Type B pancreatic cell (in vitro differentiated cells): ENCODE measurements at places on chromosomes 7 and 10.

GRCh38 chr7:4147926-4148620, 534.0 kb upstream of the FOXK1 start:
- peaks cover 16% of the 10 kb centered on the region for H3K4me1 ChIP-seq
- H3K27me3 ChIP-seq = peaks cover 4% of the 10 kb centered on the region
- DNase-seq = no peak
- H3K36me3 ChIP-seq = no peaks in the 10 kb centered on the region
- H3K4me3 ChIP-seq = no peak overlapping the region

DNA sequence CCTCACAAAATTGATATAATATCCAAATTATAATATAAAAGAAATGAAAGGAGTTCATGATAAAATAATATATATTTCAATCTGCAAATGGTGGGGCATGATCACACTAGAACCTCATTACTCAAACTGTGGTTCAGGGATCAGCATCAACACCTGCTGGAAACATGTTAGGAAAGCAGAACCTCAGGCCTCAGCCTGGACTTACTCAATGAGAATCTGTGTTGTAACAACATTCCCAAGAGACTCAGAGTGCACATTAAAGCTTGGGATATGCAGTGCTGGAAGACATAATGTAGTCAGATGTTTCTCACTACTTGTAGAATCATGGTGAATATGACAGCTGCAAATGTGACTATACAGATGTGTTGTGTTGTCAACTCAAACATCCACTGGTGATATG, 81.7 kb upstream of the ITPRID1 start:
- H3K36me3 ChIP-seq = no peaks in the 10 kb centered on the region
- H3K4me3 ChIP-seq = no peak overlapping the region
- peaks cover 25% of the 10 kb centered on the region for H3K27me3 ChIP-seq
- H3K27ac ChIP-seq = no peak overlapping the region
- peaks cover 7% of the 10 kb centered on the region for H3K4me1 ChIP-seq

- H3K27me3 ChIP-seq = no peaks in the 10 kb centered on the region
- DNase-seq = no peak
- H3K4me3 ChIP-seq = no peak overlapping the region
- peaks cover 7% of the 10 kb centered on the region for H3K4me1 ChIP-seq
Measured at GRCh38 chr7:27784399-27785053, 44.6 kb downstream of the TAX1BP1 start.

DNA sequence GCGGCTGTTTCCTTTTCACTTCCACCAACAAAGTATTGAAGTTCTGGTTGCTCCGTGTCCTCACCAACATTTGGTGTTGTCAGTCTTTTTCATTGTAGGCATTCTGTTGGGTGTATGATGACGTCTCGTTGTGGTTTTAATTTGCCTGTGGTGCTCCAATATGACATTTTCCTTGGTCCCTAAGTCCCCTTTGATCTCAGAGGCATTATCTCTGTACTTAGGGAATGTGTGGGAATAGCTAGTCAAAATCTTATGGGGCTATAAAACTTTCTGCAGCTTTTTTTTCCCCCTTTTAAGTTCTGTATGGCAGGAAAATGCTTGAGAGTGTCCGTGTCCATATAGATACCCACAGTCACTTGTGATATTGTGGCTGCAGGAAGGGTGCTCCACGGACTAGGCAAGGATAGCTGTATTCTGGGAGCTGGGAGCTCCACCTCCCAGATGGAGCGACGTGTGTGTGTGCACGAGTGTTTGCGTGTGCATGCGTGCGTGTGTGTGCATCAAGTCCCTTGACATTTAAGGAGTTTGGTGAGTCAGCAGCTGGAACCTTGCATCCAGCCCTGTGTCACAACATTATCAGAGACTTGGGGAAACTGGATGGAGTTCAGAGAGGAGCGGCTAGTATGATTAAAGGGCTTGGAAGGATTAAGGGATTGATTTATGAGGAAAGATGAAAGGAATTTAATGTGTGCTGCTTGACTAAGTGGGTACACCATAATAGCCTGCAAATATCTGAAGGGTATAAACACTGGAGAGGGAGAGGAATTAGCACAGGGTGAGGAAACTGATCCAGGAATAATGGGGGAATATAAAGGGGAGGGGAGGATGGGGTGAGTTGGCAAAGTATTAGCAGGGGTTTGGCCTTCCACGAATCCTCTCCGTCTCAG, 66.8 kb downstream of the LRMDA start:
- H3K27ac ChIP-seq = no peak overlapping the region
- H3K36me3 ChIP-seq = peaks cover 3% of the 10 kb centered on the region
- H3K27me3 ChIP-seq = peaks cover 53% of the 10 kb centered on the region
- H3K4me1 ChIP-seq = peaks cover 9% of the 10 kb centered on the region
- no peak overlapping the region for H3K4me3 ChIP-seq
- no peak for DNase-seq

- peak; percentile 48 for DNase-seq
- H3K36me3 ChIP-seq = no peaks in the 10 kb centered on the region
- no peaks in the 10 kb centered on the region for H3K4me1 ChIP-seq
- H3K27me3 ChIP-seq = peaks cover 19% of the 10 kb centered on the region
- no peak overlapping the region for H3K27ac ChIP-seq
Measured at GRCh38 chr10:122647383-122647968, 52.2 kb downstream of the C10orf120 start.

GRCh38 chr7:16431646-16432424, 10.5 kb upstream of the CRPPA start:
- no peak for DNase-seq
- H3K4me1 ChIP-seq = peaks cover 6% of the 10 kb centered on the region
- H3K27me3 ChIP-seq = no peaks in the 10 kb centered on the region
- no peak overlapping the region for H3K27ac ChIP-seq
- H3K36me3 ChIP-seq = no peaks in the 10 kb centered on the region

DNA sequence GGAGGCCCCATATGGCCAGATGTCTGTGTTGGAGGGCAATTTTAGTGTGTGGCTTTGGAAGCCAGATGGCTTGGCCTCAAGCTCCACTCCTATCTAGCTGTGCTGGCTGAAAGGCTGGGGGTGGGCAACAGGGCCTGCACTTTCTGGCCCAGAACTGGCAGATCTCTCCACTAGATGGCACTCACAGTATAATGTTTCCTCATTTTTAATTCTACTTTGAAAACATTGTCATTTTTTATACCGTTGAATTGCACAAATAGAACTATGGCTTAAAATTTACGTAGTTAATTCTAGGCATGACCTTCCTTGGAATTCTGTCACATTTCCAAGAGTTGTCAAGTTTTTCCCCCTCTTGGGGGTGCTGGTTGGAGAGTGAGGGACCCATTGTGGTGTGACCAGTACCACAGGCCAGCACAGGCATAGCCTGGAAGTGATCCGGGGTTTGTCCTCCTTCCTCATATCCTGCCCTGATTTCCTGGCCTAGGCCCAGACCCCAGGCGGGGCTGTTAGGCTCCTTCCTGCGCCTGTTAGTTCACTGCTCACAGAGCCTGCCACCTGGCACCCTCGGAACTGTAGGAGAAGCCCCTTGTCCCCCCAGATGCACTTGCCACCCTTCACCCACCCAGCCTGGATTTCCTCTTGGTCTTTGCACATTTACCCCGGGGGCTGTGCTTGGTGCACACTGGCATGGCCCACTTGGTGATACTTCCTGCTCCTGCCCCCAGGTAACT, 52.8 kb downstream of the ARHGAP22 start:
- H3K27me3 ChIP-seq = peaks cover 3% of the 10 kb centered on the region
- no peak for DNase-seq
- H3K27ac ChIP-seq = no peak overlapping the region
- H3K4me3 ChIP-seq = no peak overlapping the region
- no peaks in the 10 kb centered on the region for H3K36me3 ChIP-seq
- H3K4me1 ChIP-seq = peaks cover 4% of the 10 kb centered on the region

GRCh38 chr10:29326886-29327745, 38.2 kb downstream of the LYZL1 start:
- H3K27ac ChIP-seq = no peak overlapping the region
- no peaks in the 10 kb centered on the region for H3K36me3 ChIP-seq
- peaks cover 35% of the 10 kb centered on the region for H3K4me1 ChIP-seq
- DNase-seq = no peak

- H3K4me1 ChIP-seq = peaks cover 12% of the 10 kb centered on the region
- H3K27ac ChIP-seq = no peak overlapping the region
- H3K36me3 ChIP-seq = peaks cover 2% of the 10 kb centered on the region
- peak; percentile 79 for DNase-seq
- H3K27me3 ChIP-seq = peaks cover 14% of the 10 kb centered on the region
Measured at GRCh38 chr7:1693991-1694524, 24.0 kb downstream of the ELFN1 start.

- H3K36me3 ChIP-seq = no peaks in the 10 kb centered on the region
- no peaks in the 10 kb centered on the region for H3K27me3 ChIP-seq
- H3K4me1 ChIP-seq = peaks cover 12% of the 10 kb centered on the region
- H3K4me3 ChIP-seq = no peak overlapping the region
- DNase-seq = no peak
Measured at GRCh38 chr10:31399171-31399570, 80.2 kb downstream of the ZEB1 start.

- H3K27me3 ChIP-seq = peaks cover 4% of the 10 kb centered on the region
- H3K36me3 ChIP-seq = no peaks in the 10 kb centered on the region
- peaks cover 15% of the 10 kb centered on the region for H3K4me1 ChIP-seq
- no peak overlapping the region for H3K27ac ChIP-seq
- no peak for DNase-seq
- H3K4me3 ChIP-seq = no peak overlapping the region
Measured at GRCh38 chr7:140003913-140004382, 58.8 kb downstream of the PARP12 start.

- no peak overlapping the region for H3K27ac ChIP-seq
- no peaks in the 10 kb centered on the region for H3K27me3 ChIP-seq
- no peaks in the 10 kb centered on the region for H3K36me3 ChIP-seq
- peaks cover 5% of the 10 kb centered on the region for H3K4me1 ChIP-seq
- no peak overlapping the region for H3K4me3 ChIP-seq
Measured at GRCh38 chr7:82393076-82393839, 50.3 kb downstream of the CACNA2D1 start.

DNA sequence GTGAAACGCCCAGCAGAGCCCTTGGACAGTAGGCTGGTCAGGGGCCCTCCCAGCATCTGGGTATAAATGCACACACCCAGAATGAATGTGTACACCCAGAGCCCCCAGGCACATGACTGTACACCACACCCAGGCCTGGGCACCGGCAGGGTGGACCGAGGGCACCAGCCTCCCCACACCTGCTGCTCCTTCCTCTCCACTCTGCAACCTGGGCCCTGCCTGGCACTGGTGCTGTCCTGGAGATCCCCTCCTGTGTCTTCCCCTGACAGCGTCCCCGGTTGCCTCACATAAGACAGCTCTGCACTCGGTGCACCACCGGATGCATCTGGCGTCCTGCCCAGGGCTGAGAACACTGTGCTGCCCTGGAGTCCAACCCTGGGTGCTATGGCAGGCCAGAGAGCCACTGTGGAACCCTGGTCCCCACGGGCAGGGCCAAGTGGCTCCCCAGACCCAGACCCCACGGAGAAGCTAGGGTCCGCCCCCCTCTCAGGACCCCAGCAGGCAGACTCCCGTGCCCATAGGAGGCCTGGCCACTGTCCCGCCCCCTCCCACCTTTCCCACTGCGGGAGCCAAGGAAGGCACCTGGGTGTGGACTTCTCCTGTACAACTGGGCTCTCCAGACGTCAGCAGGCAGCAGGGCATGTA, 6.6 kb downstream of the RASGEF1A start:
- H3K27me3 ChIP-seq = peaks cover 30% of the 10 kb centered on the region
- no peaks in the 10 kb centered on the region for H3K36me3 ChIP-seq
- no peak overlapping the region for H3K27ac ChIP-seq
- H3K4me1 ChIP-seq = peaks cover 3% of the 10 kb centered on the region
- no peak overlapping the region for H3K4me3 ChIP-seq

DNA sequence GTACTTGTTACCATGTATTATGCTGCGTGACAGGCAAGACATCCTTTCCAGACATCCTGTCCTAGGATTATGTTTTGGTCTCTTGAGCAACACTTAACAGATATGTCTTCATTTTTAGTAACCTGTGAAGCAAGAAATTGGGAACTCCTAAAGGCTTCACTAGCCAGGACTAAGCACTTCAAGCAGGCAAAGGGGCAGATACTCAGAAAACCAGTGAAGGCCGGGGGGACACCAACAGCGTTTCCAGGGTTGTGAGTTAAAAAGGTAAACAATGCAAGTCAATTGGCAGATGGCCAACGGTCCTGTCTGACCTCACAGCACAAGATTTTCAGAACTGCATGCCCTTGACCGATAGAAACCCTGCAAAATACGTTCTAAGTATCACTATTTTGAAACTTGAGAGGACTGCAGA, 77.6 kb upstream of the SFMBT2 start:
- H3K4me3 ChIP-seq = no peak overlapping the region
- no peak for DNase-seq
- H3K4me1 ChIP-seq = peaks cover 25% of the 10 kb centered on the region
- H3K27me3 ChIP-seq = peaks cover 20% of the 10 kb centered on the region

GRCh38 chr10:50387007-50387731, 135.9 kb upstream of the ASAH2 start:
- DNase-seq = no peak
- H3K36me3 ChIP-seq = no peaks in the 10 kb centered on the region
- no peaks in the 10 kb centered on the region for H3K27me3 ChIP-seq
- H3K4me1 ChIP-seq = peaks cover 10% of the 10 kb centered on the region
- H3K4me3 ChIP-seq = no peak overlapping the region

DNA sequence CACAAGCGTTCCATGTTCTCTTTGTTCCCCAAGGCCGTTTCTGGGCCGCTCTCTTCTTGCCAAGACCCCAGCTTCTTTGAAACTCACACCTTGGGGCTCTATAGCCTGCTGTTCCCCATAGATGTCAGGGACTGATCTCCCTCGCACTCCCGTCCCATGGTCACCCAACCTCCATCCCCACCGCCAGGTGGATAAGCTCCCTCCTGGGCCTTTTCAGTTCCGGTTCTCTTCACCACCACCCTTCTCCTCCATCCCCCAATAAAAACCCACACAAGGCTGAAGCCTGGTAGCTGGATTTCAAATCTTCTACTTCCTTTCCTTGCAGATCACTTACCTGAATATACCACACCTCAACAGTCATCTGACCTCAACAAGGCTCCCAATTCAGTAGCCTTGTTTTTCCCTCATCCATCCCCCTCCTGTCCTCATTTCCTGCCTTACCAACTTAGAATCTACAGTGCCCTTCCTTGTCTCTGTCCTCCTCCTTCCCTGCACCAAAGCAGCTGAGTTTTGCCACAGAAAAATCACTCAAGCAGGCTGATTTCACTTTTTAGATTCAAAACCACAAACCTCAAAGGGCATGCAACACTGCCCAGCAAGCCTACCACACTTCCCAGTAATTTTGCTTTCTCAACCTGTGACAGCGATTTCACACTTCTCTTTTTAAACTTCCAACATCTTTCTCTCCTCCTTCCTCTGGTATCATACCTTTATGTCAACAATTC, 7.7 kb downstream of the SLC37A3 start:
- H3K36me3 ChIP-seq = no peaks in the 10 kb centered on the region
- H3K4me1 ChIP-seq = no peaks in the 10 kb centered on the region
- no peak overlapping the region for H3K27ac ChIP-seq
- no peak for DNase-seq

DNA sequence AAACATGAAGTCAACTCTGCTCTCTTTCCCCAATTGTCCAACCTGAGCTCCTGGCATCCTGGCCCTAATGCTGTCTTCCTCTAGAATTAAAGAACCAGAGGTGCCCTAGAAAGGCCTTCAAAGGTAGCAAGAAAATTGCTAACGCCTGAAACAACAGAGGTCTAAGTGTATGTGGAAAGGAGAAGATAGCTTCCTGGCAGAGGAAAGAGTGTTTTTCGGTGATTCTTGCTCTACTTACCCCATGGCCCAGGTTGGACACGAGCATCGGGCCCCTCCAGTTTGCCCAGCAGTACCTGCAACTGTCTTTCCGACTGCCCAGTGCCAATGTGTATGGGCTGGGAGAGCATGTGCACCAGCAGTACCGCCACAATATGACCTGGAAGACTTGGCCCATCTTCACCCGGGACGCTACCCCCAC, 22.2 kb downstream of the MGAM2 start:
- no peak for DNase-seq
- H3K4me1 ChIP-seq = no peaks in the 10 kb centered on the region
- no peaks in the 10 kb centered on the region for H3K36me3 ChIP-seq
- H3K27me3 ChIP-seq = no peaks in the 10 kb centered on the region
- no peak overlapping the region for H3K27ac ChIP-seq
